Stimulated activated CD4-positive, alpha-beta T cell treated with anti-CD3 and anti-CD28 coated beads, Interleukin-4, amount 100 ng/mL, for 1 hour (primary cell): ENCODE measurements at places on chromosomes 13 and 19.
A peak's percentile ranks its signal among the peaks of the same experiment; 100 is the strongest.

DNA sequence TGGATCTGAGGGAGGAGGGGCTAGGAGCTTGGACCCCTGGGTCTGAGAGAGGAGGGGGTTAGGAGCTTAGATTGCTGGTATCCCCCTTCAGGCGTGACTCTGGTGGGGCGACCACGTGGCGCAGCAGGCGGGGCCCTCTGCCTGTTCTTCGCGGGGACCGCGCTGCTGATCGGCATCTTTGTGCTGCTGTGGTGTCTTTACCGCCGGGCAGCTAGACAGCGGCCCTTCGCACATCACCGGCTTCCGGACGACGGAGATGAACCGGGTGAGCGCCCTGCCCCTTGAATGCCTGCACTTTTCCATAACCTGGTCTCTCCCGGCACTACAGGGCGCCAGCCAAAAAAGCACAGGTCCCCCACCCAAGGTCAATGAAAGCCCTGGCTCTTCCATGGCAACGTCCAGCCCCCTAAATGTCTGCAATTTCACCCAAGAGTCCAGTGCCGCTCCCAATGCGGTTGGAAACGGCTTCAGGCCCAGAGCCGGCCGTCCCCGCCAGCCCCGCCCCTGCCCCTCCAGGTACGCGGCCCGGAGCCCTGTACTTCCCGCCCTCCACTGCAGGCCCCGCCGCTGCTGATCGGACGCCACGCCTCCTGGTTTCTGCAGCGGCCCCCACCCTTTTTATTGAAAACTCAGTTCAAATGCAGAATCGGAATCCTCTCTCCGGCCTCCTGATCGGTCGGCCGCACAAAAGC is 2.8 kb downstream of the GFY start:
- no peak for DNase-seq

GRCh38 chr13:74442751-74443150 is 308.5 kb upstream of the KLF12 start:
- DNase-seq, result no peak

DNA sequence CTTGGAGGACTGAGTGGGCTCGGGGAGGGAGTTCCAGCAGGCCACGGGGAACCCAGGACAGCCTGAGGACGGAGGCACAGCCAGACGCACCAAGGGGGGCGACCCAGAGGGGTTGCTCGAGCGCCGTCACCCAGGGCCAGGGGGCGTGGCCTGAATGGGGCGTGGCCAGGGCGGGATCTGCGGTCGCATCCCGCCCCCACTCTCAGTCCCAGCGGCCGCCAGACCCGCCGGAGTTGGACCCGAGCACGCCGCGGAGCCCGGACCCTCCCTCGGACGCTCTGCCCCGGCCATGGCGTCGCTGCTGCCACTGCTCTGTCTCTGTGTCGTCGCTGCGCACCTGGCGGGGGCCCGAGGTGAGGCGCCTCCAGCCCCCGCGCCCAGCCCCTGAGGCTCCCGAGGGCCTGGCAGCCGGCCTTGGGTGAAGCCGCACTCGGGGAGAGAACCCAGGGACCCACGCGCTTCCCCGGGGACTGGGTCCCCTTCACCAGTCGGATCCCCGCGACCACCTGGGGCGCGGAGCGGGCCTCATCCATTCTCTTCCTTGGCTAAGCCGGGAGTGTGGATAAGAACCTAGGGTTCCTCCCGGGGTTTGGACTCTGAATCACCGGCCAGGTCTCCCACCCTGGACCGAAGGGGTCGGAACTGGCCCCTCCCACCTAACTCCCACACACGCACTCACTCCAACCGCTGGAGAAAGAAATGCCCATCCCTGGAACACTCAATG is at the start of gene CILP2:
Gene CILP2 (plus strand): TSS at position 205 of the 724 bp plus-strand sequence. CDS start 85 bp downstream, at position 290.
- DNase-seq, result peak; percentile 56

DNA sequence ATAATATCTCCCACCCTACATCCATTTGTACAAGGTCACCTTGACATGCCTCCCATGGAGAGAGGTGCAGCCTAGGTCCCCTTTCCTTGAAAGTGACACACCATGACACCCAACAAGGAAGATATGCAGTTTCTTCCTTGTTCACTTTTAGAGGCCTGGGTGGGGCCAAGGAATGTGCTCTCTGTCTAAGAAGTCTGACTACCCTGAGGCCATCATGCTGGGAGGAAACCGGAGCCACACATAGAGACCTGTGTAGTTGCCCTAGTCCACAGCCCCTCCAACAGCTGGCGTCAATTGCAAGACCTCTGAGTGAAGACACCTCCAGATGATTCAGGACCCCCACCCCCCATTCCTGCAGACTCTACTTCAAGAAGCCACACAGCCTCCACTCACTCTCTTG is 11.0 kb downstream of the SYDE1 start:
- DNase-seq, result no peak

- no peak for DNase-seq
Measured at GRCh38 chr13:35557475-35557874, 81.0 kb upstream of the MAB21L1 start.

DNA sequence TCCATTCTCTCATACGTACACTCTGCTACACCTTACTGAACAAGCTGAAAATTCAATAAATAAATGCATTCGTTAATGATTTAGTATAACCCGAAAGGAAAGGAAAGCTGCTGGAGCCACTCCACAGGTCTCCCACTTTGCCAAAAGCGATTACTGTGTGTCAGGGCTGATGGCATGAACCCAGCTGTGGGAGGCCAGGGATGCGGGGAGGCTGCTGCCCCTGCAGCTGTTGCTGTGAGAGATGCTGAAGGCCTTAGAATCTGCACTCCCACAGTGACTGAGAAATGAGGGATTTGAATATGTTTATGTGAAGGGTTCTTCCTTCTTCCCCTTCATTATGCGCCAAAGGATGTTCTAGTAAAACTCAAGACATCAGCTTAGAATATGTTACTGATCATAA is 58.7 kb upstream of the NBEA start:
- no peak for DNase-seq

DNA sequence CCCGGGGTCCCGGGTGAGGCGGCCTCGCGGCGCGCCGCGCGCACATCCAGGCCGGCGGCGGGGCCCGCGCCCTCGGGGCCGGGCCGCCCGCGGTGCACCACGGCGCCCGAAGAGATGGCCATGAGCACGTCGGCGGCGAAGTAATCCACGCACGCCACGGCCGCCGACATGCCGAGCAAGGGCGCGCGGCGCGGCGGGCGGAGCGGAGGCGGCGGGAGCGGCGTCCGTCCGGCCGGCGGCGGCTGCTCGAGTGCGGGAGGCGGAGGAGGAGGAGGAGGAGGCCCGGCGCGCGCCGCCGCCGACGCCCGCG is at the start of gene KLF16:
Gene KLF16 (minus strand): TSS at position 252 of the 310 bp plus-strand sequence. CDS start 82 bp downstream, at position 170.
- no peak for DNase-seq

DNA sequence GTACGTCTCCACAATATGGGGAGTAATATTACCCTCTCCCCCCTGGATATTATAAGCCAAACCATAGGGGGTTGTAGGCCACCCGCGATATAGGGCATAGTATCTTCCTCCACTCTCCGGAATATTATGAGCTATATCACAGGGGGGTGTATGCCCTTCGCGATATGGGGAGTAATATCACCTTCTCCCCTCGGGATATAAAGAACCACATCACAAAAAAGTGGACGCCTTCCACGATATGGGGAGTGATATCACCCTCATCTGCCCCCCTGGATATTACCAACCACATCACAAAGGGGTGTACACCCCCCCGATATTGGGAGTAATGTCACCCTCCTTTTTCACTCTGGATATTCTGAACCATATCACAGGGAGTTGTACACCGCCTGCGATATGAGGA is 65.5 kb upstream of the CEACAM21 start:
- no peak for DNase-seq

- no peak for DNase-seq
Measured at GRCh38 chr19:6033744-6034264, 55.9 kb upstream of the RANBP3 start.

- DNase-seq, result no peak
Measured at GRCh38 chr13:39578821-39579291, 24.1 kb downstream of the LHFPL6 start.

DNA sequence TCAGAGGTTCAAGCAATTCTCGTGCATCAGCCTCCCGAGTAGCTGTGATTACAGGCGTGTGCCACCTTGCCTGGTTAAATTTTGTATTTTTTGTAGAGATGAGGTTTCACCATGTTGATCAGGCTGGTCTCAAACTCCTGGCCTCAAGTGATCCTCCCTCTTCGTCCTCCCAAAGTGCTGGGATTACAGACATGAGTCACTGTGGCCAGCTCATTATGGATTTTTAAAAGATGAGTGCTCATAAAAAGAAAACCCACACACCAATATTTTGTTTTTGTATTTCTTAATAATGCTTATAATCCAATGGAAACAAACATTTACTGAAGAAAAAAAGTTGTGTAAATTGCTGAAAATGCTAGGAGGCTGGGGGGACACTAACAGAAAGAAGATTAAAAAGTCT is 5.0 kb upstream of the MICU2 start:
- no peak for DNase-seq

- no peak for DNase-seq
Measured at GRCh38 chr19:30086916-30087315, 144.9 kb downstream of the URI1 start.

DNA sequence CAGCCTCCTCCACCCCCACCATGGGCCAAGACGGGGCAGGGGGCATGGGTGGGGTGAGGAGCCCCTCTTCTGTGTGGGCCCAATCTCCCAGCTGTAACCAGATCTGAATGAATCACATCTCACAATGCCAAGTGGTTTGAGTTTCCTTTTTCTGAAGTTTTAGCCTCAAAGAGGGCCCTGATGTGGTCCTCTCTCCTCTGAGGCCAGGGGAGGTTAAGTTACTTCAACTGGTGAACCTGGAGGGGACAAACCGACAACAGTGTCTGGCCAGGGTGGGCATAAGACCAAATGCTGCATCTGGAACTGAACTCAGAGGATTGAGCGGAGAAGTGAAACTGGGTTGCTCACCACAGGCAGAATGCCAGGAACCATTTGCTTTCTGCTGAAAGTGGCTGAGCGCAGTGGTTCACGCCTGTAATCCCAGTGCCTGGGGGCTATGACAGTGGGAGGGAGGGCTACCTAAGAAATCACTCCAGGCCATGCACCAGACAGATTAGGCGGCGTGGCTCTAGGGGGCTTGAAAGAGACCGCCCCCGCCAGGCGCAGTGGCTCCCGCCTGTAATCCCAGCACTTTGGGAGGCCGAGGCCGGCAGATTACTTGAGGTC is 15.4 kb upstream of the IRGC start:
- DNase-seq, result no peak

GRCh38 chr19:29528350-29528945 is 2.7 kb downstream of the VSTM2B start:
- DNase-seq, result peak; percentile 71

- peak; percentile 67 for DNase-seq
Measured at GRCh38 chr19:14347999-14348889, 33.0 kb upstream of the ADGRE5 start.
